EL (cell line): ENCODE measurements at places on chromosomes 12 and 14.

DNA sequence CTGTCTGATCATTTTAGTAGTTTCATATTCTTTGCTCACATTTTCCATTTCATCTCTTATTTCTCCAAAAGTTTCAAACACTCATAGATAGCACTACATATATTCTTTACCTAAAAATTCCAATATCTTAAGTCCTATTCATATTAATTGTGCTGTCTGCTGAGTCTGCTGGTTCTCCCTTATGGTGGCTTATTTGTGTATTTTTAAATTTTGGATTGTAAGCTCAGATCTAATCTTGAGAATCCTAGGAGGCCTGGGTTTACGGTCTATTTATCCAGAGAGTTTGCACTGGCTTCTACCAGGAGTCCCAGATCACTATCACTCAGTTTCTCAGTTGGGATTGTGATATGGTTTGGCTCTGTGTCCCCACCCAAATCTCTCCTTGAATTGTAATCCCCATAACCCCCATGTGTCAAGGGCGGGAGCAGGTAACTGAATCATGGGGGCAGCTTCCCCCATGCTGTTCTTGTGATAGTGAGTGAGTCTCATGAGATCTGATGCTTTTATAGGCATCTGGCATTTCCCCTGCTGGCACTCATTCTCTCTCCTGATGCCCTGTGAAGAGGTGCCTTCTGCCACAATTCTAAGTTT is 10.2 kb downstream of the NT5DC3 start:
- no peak for DNase-seq

DNA sequence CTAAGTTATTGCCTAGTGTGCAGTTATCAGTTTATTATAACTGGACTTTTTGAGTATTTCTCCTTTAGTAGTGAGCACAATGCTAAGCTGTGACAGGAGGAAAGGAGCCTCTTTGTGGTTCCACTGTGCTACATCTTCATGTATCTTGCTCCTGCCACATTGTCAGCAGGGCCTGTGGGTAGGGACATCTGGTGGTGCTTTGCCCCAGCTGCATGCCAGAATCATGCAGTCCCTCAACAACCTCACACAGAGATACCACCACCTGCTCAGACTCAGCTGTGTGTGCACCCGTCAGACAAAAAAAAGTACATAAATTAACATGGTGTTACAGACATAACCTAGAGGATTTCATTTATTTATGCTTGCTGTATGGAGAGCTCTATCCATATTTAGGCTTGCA is 51.1 kb downstream of the MIS18BP1 start:
- DNase-seq: peak; percentile 38

DNA sequence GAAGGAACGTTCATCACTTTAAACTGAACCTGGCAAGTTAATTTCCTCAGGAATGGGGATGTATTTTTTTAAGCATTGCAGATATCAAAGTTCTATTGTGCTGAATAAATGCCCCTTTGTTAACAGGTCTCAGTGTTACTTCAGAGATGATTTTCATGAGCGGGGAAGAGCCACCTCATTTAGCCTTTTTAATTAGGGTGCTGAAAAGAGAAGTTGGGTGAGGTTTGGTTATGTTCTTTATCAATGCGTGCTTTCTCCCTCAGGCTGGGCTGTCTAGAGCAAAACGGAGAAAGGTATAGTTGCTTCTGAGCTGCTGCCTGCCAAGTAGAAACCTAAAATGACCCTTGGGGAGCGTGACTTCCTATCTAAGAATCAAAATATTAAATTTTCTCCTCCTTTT is 8.0 kb upstream of the HIP1R start:
- no peak for DNase-seq

DNA sequence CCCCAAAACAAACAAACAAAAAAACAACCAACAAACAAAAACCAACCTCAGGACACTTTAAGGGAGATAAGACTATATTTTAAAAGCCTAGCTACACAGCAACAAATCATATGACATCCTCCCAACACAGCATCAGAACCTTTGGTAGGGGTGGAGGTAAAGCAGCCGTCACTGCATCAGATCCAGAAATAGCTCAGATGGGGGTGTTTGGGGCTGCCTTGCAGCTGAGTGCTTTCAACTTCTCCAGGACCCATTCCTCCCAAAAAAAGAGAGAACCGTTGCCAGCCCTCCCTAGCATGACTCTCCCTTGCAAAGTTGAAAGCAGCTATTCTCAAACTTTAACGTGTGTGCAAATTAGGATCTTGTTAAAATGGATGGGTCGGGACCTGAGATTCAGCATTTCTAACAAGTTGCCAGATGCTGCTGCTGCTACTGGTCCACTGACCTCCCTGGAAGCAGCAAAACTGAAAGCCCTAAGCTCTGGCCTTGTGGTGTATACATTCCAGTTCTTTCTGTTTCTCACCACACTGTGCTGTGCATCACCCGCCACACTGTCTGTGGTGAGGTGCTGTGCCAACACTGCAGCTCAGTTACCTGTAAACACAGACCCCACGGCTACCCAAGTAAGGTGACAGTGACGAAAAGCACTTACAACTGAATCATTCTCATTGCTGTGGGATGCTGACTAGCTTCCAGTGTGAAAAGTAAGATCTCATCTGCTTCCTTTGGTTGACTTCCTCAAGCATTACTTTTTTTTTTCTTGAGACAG is 54.0 kb downstream of the SLC38A1 start:
- DNase-seq: no peak

GRCh38 chr12:124848621-124849380 is 14.9 kb downstream of the SCARB1 start:
- no peak for DNase-seq

GRCh38 chr12:81084811-81085350 is 7.0 kb downstream of the ACSS3 start:
- no peak for DNase-seq

DNA sequence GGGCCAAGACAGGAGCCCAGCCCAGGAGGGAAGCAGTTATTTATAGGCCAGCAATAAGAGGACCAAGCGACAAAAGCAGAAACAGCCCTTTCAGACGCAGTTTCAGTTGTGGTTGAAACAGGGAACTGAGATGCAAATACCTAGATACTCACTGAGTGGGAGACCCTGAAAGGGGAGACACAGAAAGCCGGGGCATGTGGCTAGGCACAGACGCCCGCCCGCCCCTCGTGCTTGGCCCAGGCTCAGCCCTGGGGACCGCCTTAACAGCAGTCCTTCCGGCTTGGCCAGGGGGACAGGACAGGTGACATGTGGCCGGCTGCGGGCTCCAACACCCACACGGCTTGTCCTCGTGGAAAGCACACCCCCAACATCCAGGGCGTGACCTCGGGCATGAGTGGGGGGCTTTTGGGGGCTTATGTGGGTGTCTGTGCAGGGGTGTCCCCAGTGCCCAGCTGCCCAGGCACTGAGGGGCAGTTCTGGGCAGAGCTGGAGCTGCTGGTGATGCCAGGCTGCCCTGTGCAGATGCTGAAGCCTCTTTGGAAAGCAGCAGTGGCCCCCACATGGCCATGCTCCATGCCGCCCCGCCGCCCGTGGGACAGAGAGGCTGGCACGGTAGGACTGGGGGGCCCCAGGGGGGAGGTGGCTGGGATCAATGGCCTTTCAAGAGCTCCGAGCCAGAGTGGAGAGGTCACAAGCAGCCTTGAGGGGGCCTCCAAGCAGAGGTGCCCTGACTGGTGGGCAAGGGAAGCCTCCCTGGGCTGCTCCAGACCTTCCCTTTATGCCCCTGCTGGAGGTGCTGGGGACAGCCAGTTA is 2.1 kb downstream of the PLD4 start:
- no peak for DNase-seq

- no peak for DNase-seq
These were observed 99.1 kb upstream of the DYNC1H1 start for GRCh38 chr14:101865288-101865687.

- DNase-seq: peak; percentile 67
These were observed 85.6 kb downstream of the MSRB3 start for GRCh38 chr12:65364046-65364445.

DNA sequence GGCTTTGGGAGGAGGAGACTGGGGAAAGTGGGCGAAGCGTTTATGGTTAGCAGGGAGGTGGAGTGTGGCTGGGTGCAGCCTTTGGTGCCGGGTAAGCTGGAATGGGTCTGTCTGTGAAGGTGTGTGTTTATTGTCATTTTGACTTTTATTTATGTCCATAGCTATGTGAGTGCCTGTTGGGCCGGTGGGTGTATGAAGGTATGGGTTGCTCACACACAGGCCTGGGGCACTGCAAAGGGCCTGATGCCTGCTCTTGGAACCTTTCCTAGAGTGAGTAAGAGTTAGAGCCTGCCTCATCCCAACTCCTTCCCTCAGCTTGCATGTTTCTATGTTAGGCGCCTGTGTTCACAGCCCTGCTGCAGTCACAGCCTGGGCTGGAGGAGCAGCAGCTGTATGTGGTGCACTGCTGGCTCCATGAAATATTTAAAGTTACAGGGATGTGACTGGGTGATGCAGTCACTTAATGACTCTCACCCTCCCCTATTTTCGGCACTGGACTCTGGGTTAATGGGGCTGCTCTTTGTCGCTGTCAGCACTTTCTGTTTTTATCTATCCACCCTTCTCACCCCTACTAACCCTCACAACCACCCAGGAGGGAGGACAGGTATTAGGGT is 2.6 kb upstream of the PPP1R1A start:
- no peak for DNase-seq

GRCh38 chr14:106530423-106531107 is 1004.2 kb downstream of the TMEM121 start:
- DNase-seq: no peak

DNA sequence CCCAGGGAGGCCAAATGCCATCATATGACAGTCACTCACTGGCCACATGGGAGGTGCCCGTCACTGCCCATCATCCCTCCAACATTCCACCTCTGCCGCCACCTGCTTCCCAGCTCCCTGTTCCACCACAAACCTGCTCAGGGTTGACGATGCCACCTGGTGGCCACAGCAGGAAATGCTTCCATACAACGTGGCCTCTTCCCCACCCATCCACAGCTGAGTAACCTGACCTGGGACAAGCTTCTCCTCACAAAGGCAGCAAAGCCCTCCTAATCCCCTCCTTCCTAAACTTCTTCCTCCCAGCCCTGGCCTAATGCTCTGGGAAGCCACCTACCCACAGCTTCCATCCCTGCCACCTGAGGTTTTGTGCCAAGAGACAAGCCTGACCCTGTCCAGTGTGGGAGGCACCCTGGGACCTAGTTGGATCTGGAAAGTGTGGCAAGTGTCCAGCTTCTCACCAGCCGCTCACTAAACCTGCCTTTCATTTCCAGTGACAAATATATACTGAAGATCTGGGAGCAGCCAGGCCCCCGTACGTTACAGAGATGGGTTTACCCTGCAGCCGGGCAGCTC is 4.3 kb downstream of the DEGS2 start:
- peak; percentile 26 for DNase-seq

GRCh38 chr12:97650242-97650641 is 187.6 kb downstream of the RMST start:
- no peak for DNase-seq

DNA sequence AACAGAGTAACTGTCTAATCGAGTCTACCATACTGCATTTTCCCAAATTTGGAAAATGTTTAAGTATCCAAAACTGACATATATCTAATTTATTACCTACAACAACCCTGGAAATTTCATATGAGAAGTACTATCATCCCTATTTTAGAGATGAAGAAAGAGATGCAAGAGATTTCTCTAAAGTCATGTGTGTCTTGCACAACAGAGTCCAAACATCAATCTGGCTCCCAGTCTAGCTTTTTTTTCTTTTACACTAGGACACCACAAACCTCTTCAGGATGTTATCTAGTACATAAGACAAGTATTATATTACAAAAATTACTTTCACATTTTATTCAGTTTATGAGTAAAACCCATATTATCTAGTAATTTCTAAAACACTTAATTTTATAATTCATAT is 39.1 kb downstream of the CAPS2 start:
- DNase-seq: no peak

- peak; percentile 93 for DNase-seq
These were observed 438 bp downstream of the DDX54 start for GRCh38 chr12:113184900-113185179.

DNA sequence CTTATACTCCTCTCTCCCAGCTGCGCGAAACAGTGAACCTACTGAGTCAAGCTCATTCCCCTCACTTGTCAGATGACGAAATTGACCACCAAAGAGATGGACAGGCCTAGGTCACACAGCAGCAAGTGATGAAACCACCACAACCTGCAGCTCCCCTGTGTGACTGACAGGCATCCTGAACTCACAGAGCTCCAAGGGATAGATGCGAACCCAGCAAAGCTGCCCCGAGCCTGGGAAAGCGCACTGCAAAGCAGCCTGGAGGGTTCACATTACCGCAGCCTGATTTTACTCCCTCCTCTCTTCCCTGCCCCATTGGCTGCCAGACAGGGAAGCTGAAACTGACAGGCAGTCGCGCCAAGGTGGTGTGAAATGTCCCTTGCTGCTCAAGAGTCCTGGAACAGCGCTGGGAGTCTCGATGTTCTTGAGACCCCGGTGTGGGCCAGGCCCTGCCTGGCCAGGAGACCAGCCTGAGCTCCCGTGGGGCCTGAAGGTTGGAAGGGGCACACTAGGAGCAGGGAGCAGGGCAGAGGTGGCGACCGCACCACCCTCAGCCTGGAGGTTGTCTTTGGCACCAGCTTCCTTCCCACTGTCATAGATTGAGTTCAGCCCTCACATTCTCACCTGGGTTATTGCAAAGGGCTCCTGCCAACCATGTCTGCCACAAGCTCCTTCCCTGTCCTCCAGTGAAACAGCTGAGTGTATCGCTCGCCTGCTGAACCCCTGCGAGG is 36.3 kb downstream of the SNRNP35 start:
- DNase-seq: no peak

- no peak for DNase-seq
These were observed 43.2 kb downstream of the GALNT4 start for GRCh38 chr12:89481213-89481914.

DNA sequence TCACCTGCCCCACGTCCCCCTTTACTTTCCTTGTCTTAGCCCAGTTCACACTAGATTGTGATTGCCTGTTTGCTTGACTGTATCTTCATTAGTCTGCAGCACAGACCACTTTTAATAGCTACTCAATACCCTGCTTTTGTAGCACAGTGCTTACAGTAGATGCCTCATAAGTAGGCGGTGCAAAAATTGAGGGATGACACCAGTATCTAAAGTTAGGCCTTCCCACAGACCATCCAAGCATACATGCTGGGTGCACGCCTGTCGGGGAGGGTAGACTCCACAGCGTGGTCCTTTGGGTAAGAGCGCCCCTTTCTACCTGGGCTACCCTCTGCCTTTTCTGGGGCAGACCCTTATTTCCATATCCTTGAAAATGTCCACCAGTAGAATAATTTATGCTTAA is 140.8 kb downstream of the GCH1 start:
- no peak for DNase-seq

- no peak for DNase-seq
These were observed 161.2 kb downstream of the TMTC3 start for GRCh38 chr12:88303335-88303734.

- peak; percentile 96 for DNase-seq
These were observed 28.8 kb upstream of the BHLHE41 start for GRCh38 chr12:26153421-26154154.

GRCh38 chr12:55679691-55680090 is 28.0 kb downstream of the ITGA7 start:
- no peak for DNase-seq
